ENCODE measurements at places on chromosomes 13 and 19. TPM values are rescaled to one million over a fixed set of nuclear protein-coding genes. Genes with fewer than 3 reads are reported as not detected.
A peak's percentile ranks its signal among the peaks of the same experiment; 100 is the strongest.

Gene SIGLEC8
- not detected for total RNA-seq

Gene FGF22
- total RNA-seq: 0.22 TPM

Gene CEACAM1
- 0.46 TPM for total RNA-seq

GRCh38 chr13:113540523-113540922, 44.0 kb upstream of the TFDP1 start:
- no peaks in the 10 kb centered on the region for H3K4me1 ChIP-seq
- H3K27me3 ChIP-seq: no peaks in the 10 kb centered on the region
- no peak for DNase-seq
- no peak overlapping the region for H3K27ac ChIP-seq
- H3K4me3 ChIP-seq: no peak overlapping the region

- H3K27ac ChIP-seq: peak overlapping the region; percentile 90
- no peaks in the 10 kb centered on the region for H3K27me3 ChIP-seq
- peaks cover 21% of the 10 kb centered on the region for H3K36me3 ChIP-seq
- DNase-seq: no peak
Observed at GRCh38 chr19:41311613-41312012, 1.6 kb downstream of the CCDC97 start.

GRCh38 chr13:78787190-78787589, 128.2 kb upstream of the OBI1 start:
- no peaks in the 10 kb centered on the region for H3K4me1 ChIP-seq
- H3K36me3 ChIP-seq: no peaks in the 10 kb centered on the region
- DNase-seq: no peak

DNA sequence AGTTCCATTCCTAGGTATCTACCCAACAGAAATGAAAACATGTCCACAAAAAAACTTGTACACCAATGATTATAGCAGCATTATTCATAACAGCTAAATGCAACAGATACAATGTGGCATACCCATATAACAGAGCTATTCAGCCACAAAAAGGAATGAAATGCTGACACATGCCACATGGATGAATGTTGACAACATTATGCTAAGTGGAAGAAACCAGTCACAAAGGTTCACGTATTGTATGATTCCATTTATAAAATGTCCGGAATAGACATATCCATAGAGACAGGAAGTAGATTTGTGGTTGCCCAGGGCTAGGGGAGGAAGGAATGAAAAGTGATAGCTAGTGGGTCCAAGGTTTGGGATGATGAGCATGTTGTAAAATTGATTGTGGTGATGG, 10.8 kb downstream of the CRYL1 start:
- no peak overlapping the region for H3K27ac ChIP-seq
- no peaks in the 10 kb centered on the region for H3K4me1 ChIP-seq
- DNase-seq: no peak

GRCh38 chr13:44425815-44426078, 52.1 kb downstream of the SERP2 start:
- no peak overlapping the region for H3K4me3 ChIP-seq
- H3K27me3 ChIP-seq: peaks cover 4% of the 10 kb centered on the region
- no peaks in the 10 kb centered on the region for H3K36me3 ChIP-seq
- no peaks in the 10 kb centered on the region for H3K4me1 ChIP-seq

- no peaks in the 10 kb centered on the region for H3K4me1 ChIP-seq
- H3K36me3 ChIP-seq: no peaks in the 10 kb centered on the region
- no peak overlapping the region for H3K4me3 ChIP-seq
- no peaks in the 10 kb centered on the region for H3K27me3 ChIP-seq
- no peak for DNase-seq
Observed at GRCh38 chr13:21901336-21901735, 230.5 kb downstream of the FGF9 start.

DNA sequence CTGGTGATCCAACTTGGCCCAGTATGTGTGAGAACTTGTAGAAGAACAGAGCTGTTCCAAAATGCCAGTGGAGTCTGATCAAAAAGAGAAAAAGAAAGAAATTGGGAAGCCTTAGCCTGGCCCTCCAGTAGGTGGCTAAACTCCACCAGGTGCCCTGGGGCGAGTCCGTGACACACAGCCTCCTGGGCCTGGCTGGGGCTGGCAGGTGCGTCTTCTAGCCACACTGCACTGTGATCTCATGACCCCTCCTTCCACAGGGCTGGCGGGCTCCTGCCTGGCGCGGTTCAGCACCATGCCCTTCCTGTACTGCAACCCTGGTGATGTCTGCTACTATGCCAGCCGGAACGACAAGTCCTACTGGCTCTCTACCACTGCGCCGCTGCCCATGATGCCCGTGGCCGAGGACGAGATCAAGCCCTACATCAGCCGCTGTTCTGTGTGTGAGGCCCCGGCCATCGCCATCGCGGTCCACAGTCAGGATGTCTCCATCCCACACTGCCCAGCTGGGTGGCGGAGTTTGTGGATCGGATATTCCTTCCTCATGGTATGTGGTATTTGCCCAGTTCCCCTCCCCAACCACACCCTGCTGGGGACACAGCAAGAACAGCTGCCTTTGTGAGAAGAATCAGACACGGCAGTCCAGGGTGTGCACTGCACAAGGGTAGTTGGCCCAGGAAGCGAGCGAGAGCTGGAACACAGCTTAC, 53.7 kb downstream of the RAB20 start:
- no peaks in the 10 kb centered on the region for H3K27me3 ChIP-seq
- H3K27ac ChIP-seq: peak overlapping the region; percentile 51
- H3K36me3 ChIP-seq: no peaks in the 10 kb centered on the region
- no peak overlapping the region for H3K4me3 ChIP-seq
- no peaks in the 10 kb centered on the region for H3K4me1 ChIP-seq

DNA sequence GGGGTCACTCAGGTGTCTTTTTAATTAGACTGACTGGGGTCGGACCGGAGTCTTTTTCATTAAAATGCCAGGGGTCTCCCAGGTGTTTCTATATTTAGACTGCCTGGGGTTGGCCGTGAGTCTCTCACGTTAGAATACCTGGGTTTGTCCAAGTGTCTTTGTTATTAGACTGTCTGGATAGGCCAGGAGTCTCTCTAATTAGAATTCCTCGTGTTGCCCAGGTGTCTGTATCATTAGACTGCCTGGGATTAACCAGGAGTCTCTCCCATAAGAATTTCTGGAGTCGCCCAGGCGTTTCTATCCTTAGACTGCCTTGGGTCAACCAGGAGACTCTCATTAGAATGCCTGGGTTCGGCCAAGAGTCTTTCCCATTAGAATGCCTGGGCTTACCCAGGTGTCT, 1445.7 kb downstream of the UQCRFS1 start:
- H3K4me3 ChIP-seq: no peak overlapping the region
- no peak for DNase-seq
- no peak overlapping the region for H3K27ac ChIP-seq
- H3K36me3 ChIP-seq: no peaks in the 10 kb centered on the region
- H3K27me3 ChIP-seq: no peaks in the 10 kb centered on the region
- H3K4me1 ChIP-seq: no peaks in the 10 kb centered on the region
